ENCODE measurements at places on chromosomes 2 and 18.

- no peak for DNase-seq
Observed at GRCh38 chr2:214503568-214503967, 92.7 kb downstream of the VWC2L start.

DNA sequence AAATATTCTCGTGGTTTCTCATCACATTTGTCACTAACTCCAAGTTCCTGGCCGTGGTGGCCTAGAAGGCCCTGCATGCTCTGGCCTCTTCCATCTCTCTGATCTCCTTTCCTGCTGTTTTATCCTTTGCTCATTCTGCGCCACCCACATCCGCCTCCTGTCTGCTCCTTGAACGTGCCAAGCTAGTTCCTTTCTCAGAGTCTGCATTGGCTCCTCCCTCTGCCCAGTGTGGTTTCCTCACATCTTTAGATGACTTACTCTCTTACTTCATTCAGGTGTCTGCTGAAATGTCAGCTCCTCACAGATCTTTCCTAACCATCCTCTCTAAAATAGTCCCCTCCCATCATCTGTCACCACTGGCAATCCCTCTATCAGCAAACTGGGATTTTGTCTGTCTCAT, 158.6 kb upstream of the RBMS1 start:
- no peak for DNase-seq

DNA sequence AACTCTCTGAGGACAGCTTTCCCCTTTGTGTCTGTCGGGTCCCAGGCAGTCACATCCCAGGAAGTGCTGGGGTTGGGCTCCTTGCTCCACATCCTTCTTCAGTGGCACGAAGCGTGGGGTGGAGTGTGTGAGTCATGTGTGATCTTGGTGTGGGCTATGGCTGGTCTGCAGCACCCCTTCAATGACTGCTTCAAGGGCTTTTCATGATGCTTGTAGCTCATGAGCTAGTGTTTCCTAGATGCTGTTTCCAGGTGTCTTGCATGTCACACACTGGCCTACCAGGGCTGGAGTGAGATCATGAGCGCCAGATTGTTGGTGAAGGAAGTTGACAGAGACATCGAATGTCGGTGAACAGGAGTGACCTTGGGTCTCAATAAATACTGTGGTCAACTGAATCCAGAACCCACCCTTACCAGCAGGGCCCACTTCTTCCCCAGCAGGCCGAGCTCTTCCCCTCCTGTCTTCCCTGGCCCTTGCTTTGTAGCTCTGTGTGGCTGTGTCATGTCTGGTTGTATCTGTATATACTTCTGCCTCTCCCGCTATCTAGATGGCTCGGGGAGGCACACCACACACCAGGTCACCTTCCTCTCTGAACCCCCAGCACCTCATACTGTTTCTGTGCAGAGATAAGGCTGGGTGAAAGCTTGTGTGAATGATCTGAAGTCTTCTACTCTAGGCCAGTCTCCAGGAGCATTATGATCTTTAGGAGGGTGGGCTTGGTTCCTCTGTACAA, 3.8 kb downstream of the C2orf92 start:
- no peak for DNase-seq

DNA sequence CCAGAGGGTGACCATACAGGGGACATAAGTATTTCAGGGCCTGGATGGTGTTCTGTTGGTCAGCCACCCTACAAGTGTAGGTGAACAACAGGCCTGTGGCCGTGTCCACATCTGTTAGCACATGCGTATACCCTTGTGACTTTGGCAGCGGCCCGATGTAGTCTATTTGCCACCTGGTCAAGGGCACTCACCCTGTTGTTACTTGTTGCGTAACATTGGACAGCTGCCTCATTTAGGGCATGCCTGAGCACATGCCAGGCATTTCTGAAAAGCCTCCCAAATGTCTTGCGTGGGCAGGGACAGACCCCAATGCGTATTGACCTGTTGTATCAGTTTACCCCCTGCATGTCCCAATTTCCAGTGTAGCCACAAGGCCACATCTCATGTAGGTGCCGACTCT, 235.0 kb downstream of the MBD5 start:
- no peak for DNase-seq

GRCh38 chr2:236259371-236259770, 4.8 kb downstream of the ASB18 start:
- DNase-seq: no peak

DNA sequence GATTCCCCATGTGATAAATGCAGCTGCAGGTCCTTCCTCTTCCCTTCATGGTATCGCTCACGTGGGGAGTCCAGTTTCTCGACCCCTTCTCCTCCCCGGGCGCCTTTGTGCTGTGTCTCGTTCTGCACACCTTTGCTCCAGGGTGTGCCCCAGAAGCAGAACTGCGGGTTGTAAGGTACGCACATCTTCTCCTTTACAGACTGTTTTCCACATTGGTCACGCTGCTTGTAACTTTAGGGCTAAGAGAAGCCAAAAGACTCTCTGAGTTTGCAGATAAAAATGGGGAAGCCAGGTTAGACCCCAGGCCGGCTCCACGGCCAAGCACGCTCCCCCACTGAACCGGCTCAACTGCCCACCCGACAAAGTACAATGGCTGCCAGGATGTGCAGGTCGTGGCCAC, 45.9 kb upstream of the TFCP2L1 start:
- no peak for DNase-seq
